ENCODE measurements at places on chromosomes 2 and 18. TPM values are rescaled to one million over a fixed set of nuclear protein-coding genes. Genes with fewer than 3 reads are reported as not detected.

Gene PKDCC
- total RNA-seq, result 55.4 TPM

Gene EIPR1
- 36.6 TPM for total RNA-seq

Gene IHH
- not detected for total RNA-seq

Gene ANKRD23
- total RNA-seq, result 2.0 TPM

Gene SULT1C2
- 0.33 TPM for total RNA-seq

Gene CCDC121
- 1.7 TPM for total RNA-seq

Gene STARD6
- total RNA-seq, result not detected

Gene WNT10A
- total RNA-seq, result not detected

Gene COL4A3
- total RNA-seq, result 0.25 TPM

Gene RAPGEF4
- total RNA-seq, result 1.00 TPM

Gene MC4R
- not detected for total RNA-seq

Gene PDE1A
- 20.0 TPM for total RNA-seq

Gene UGT1A1
- not detected for total RNA-seq
